ENCODE measurements at places on chromosomes 11 and 22.

DNA sequence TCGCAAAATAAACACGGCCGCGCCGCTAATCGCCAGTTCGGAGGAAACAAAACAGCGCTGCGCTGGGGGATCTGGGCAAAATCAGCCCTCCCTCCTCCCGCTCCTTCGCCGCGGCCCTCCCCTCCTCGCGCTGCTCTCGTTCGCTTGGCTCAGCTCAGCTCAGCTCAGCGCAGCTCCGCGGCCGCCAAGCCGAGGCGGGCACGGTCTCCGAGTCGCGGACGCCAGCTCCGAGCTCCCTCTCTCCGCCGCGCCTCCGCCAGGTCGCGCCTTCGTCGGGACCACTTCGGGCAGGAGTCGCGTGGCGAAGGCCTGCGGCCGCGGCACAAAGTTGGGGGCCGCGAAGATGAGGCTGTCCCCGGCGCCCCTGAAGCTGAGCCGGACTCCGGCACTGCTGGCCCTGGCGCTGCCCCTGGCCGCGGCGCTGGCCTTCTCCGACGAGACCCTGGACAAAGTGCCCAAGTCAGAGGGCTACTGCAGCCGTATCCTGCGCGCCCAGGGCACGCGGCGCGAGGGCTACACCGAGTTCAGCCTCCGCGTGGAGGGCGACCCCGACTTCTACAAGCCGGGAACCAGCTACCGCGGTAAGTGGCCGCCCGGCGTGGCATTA, at the start of gene SPON1:
TSS of gene SPON1 (plus strand) at position 162 of the 607 bp plus-strand sequence. CDS start at position 344, 182 bp downstream.
- peak; percentile 74 for DNase-seq

- DNase-seq: no peak
These were observed 11.7 kb downstream of the CAPRIN1 start for GRCh38 chr11:34063061-34063795.

DNA sequence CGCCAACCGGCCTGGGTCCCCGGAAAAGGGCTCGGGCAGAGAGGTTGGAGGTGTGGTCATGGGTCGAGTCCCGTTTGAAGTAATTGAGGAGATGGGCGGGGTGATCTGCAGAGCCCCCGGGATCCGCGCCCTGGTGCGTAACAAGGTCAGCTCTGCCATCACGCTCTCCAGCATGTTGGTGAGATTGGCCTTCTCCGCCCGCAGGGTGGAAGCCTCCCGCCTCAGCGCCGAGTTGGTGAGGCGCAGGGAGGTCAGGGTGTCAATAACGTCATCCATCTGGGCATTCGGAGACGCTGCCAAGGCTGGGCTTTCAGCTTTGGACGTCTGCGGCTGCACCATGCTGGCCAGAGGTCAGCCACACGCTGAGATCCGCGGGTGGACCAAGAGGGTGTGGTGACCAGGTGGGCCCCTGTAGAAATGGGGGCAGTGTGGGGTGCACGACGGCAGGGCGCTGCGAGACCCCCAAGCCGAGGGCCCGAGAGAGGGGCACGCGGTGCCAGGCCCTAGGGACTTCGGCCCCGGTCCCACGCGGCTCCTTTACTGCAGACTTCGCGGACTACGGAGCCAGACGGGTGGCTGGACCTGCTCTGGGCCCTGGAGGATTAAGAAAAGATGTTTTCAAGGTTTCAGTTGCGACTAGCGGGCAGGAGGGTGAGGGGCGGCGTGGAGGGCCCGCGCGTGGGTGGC, 672 bp downstream of the RTL6 start:
- no peak for DNase-seq

DNA sequence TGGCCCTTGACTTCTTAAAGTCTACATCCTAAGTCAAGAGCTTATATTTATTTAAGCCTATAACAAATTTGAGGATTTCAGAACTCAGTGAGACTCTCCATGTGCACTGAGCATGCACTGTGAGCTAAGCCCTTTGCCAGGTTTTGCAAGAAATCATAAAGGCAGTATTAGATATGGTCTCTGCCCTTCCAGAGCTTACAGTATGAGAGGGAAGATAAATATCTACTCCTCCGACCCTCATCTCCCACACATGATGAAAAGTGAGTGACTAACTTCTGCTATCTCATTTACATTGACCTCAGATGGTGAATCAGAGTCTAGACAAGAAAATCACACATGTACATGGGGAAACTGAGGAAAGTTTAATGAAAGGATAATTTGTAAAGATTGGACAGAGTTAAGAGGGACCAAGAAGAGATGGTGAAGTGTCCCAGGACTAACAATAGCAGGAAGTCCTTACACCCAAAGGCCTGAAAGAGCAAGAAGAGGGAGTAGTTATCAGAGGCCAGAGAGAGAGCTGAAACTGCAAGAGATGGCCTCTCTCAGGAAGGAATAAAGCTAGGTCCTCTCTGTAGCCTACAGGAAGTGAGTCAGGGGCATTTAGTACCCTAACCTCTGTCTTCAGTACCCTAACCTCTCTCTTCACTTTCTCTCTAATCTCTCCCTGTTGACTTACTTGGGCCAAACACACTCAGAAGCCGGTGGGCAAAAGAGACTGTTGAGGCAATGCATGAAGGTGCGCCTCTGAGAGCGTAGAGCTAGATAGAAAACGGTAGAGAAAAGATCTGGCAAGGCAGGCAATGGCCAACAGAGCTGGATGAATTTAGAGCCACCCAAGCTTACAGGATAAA, 23.0 kb upstream of the BLID start:
- DNase-seq: no peak

GRCh38 chr11:116193321-116194131, 579.3 kb downstream of the BUD13 start:
- DNase-seq: no peak

- no peak for DNase-seq
These were observed 67.5 kb downstream of the LHFPL7 start for GRCh38 chr22:24878969-24879368.

GRCh38 chr22:32097881-32098499, 54.9 kb downstream of the SLC5A1 start:
- DNase-seq: no peak

- no peak for DNase-seq
These were observed 59.7 kb downstream of the NARS2 start for GRCh38 chr11:78514922-78515502.

DNA sequence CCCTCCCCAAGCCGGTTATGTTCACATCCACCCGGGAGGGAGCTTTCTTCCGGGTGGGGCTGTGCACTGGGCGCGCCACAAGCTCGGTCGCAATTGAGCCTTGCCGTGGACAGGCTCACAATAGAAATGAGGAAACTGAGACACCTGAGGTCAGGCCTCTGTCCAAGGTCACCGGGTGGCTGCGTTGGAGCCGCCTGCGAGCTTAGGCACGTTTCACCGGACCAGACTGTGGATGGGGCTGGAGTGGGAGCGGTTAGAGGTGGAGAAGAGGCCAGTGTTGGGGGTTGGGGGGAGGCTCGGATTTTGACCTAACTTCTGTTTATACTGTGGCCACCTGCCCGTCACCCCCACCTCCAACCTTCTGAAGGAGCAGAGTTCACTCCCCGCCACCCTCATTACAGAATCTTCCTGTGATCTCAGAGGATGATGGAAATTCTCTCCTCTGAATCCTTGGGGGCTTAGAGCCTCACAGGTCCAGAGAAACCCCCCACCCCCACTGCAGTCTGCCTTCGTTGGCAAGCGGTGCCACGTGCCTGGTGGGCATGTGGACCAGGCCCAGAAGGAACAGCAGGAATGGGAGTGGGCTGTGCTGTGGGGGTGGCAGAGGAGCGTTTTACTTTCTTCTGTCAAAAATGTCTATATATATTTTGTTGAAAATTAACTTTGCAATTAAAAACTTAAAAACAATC, 631 bp upstream of the NPTXR start:
- no peak for DNase-seq

- DNase-seq: no peak
These were observed 48.8 kb upstream of the YWHAH start for GRCh38 chr22:31895411-31896123.

GRCh38 chr11:35173616-35174566, 34.9 kb downstream of the CD44 start:
- DNase-seq: no peak

DNA sequence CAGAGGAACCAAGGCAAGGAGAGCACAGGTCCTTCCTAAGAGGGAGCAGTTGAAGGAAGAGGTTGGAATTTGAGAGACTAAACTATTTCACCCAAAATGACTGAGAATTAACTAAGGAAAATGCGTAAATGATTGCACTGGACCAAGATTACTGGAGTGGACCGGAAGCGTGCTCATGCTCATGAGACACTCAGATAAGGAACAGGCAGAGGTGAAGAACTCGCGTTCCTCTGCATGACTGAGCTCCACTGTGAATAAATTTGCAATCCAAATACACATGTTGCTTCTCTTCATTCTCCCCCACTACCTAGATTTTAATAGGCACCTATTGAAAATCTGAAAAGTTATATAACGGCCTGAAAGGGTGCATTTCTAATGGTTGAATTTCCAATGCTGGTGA, 207.0 kb downstream of the KIRREL3 start:
- DNase-seq: no peak

DNA sequence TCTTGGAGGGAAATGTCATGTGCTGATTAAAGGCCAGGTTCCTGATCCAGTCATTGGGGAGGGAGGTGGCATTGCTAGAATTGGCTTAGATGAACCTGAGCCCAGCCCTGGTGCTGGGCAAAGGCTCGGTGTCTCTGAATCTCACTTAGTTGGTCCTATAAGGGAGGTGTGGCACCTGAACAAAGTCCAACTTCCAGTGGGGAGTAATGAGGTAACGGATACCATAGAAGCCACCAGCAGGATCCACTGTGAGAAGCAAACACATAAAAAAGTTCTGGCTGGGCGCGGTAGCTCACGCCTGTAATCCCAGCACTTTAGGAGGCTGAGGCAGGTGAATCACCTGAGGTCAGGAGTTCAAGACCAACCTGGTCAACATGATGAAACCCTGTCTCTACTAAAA, 26.6 kb downstream of the PRDM11 start:
- no peak for DNase-seq

DNA sequence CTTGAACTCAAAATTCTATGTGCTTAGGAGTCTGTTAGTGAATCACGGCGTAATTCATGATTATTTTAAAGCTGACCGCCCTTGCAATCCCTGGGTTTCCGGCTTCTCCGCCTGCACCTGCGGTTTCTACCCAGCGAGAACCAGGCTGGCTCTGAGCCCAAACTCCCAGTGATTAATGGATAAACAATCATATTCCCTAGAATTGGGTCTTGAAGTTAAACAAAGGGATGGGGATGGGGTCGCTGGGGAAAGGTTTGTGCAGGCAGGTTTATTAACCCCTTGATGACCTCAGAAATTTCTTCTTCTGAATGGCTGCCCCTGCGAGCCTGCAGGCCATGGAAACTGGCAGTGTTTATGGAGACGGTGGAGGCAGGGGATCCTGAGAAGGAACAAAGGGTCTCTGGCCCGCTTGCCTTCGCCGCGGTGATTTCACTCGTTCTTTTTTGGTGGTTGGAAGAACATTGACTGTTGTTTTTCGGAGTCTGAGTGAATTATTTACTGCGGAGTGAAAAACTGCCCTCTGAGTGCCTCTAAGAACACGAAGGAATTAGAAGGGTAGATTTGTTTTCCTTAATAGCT, 1000.3 kb downstream of the BRD1 start:
- DNase-seq: no peak

DNA sequence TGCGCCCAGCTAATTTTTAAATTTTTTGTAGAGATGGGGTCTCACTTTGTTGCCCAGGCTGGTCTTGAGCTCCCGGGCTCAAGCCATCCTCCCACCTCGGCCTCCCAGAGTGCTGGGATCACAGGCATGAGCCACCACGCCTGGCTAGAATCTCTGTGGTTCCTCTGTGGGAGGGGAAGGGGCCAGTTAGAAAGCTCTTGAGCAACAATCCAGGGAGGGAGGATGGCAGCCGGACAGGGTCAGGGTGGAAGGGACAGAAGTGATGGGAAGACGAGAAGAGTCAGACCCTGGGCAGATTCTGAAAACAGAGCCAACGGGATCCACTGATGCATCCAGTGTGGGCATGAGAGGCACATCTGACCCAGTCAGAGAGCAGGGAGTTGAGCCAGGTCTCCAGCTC, 38.9 kb upstream of the MN1 start:
- no peak for DNase-seq

DNA sequence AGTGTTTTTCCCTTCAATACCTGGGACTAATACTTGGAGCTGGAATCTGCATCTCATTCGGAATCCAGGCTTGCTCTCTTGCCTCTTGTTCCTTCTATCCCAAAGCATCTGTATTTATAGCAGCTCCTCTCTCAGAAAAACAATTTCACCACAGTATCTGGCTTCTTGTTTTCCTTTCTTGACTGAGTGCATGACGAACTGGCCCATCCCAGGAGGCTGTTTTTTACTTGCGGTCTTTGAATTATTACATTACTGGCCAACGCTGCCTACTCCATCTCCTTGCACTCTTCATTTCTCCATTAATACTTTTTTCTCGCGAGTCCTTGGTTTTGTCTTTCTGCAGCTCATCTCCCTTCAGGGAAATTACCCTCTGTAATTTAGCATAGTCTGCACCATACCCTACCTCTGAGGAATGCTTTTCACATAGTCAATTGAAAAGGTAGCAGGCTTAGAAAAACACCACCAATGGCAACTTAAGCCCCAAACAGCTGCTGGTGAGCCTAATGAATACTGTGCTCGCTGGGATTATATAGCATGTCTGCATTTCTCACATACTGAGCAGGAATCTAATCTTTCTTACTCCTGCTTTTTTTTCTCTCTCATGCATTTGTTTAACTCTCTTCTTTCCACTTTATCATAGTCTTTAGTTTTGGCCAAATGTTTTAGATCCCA, 277.4 kb upstream of the SESN3 start:
- no peak for DNase-seq

GRCh38 chr11:13104619-13105236, 95.6 kb downstream of the RASSF10 start:
- no peak for DNase-seq

DNA sequence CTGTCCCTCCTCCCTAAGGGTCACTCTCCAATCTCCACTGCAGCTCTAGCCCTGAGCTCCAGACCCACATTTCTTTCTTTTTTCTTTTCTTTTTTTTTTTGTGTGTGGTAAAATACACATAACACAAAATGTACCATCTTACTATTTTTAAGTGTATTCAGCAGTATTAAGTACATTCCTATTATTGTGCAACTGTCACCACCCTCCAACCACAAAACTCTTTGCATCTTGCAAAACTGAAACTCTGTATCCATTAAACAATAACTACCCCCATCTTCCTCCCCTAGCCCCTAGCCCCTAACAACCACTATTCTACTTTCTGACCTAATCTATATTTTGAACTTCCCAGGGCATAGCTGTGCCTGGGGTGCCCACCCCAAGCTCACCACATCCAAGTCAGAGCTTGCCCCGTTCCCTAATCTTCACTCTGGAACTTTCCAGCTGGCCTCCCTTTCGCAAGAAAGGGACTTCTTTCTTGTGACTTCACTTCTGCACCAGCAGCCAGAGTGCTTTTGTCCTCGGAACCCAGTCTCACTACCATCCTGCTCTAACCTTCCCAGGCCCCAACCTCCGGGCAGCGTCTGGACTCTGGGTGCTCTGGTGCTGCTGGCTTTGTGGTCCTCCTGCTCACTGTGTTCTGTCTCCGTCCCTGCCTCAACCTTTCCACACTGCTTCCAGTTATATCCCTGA, 30.7 kb downstream of the PARVG start:
- DNase-seq: no peak

DNA sequence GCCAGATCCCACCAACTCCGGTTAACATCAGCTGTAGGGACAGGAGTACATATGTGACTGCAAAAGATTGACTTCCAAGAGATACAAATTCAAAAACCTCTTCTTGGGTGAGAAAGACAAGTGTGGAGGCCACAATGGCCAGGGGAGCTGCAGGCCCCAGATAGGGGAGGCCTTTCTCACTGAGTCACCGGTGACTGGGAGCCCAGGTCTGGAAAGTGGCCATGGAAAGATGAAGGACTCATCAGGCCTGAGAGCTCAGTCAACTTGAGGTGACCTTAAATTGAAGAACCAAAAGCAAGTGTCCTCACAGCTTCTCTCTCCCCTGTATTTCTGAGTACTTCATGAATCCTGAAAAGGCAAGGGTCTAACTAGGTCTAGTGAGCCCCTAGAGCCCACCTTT, 90.4 kb upstream of the CLPB start:
- DNase-seq: no peak

- no peak for DNase-seq
These were observed 81.0 kb downstream of the CCDC34 start for GRCh38 chr11:27281740-27282590.
